ENCODE measurements at places on chromosomes 7 and 10. TPM values are rescaled to one million over a fixed set of nuclear protein-coding genes. Genes with fewer than 3 reads are reported as not detected.

DNA sequence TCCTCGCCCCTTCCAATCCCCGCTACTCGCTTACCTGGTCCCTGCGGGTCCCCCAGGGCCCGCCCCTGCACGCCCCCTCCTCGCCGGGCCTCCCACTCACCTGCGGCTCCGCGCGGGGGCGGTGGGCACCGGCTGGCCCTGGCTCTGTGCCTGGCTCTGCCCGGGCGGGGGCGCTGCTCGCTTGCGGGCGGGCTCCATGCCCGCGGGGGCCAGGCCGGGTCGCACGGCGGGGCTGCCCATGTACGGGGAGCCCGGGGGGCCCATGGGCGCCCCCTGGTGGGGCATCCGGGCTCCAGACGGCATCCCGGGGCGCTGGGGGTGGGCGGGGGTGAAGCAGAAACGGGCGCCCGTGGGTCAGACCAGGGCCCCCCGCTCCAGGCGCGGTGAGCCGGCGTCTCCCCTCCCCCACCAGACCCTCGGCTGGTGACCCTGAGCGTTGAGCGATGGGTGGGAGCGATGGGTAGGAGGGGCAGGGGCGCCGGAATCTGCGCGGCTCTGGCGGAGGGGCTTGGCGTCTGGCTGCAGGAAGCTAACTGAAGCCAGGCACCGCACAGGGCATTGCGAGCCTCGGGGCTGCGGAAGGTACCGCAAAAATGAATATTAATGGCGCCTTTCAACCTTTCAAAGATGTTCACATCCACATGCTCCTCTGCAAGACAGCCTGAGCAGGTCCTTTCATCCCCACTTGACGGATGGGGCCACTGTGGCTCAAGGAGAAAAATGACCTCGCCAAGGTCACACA lies 3.0 kb downstream of the SMARCD3 start:
- H3K27ac ChIP-seq, result no peak overlapping the region
- peak; percentile 68 for DNase-seq
- H3K36me3 ChIP-seq, result no peaks in the 10 kb centered on the region
- H3K4me1 ChIP-seq, result peaks cover 57% of the 10 kb centered on the region
- peaks cover 42% of the 10 kb centered on the region for H3K27me3 ChIP-seq
- peak overlapping the region; percentile 47 for H3K4me3 ChIP-seq

GRCh38 chr7:110590415-110590814 lies 500.5 kb upstream of the LRRN3 start:
- H3K36me3 ChIP-seq, result no peaks in the 10 kb centered on the region
- H3K27ac ChIP-seq, result no peak overlapping the region
- DNase-seq, result peak; percentile 14
- no peaks in the 10 kb centered on the region for H3K4me1 ChIP-seq
- no peaks in the 10 kb centered on the region for H3K27me3 ChIP-seq

- H3K4me1 ChIP-seq, result no peaks in the 10 kb centered on the region
- no peak overlapping the region for H3K4me3 ChIP-seq
- DNase-seq, result no peak
- H3K27ac ChIP-seq, result no peak overlapping the region
- peaks cover 18% of the 10 kb centered on the region for H3K36me3 ChIP-seq
- H3K27me3 ChIP-seq, result no peaks in the 10 kb centered on the region
These were observed 117.6 kb upstream of the DNAJB12 start for GRCh38 chr10:72472306-72472705.

GRCh38 chr7:92781117-92781720 lies 55.2 kb downstream of the CDK6 start:
- no peaks in the 10 kb centered on the region for H3K27me3 ChIP-seq
- H3K4me3 ChIP-seq, result no peak overlapping the region
- DNase-seq, result no peak
- no peaks in the 10 kb centered on the region for H3K36me3 ChIP-seq

GRCh38 chr7:31437250-31437865 lies 76.5 kb upstream of the ITPRID1 start:
- H3K27me3 ChIP-seq, result no peaks in the 10 kb centered on the region
- no peaks in the 10 kb centered on the region for H3K4me1 ChIP-seq
- H3K36me3 ChIP-seq, result no peaks in the 10 kb centered on the region
- H3K27ac ChIP-seq, result no peak overlapping the region
- no peak overlapping the region for H3K4me3 ChIP-seq

The GIMAP4 gene
- total RNA-seq, result 23.6 TPM

- no peaks in the 10 kb centered on the region for H3K36me3 ChIP-seq
- no peak for DNase-seq
- H3K4me3 ChIP-seq, result no peak overlapping the region
- H3K27ac ChIP-seq, result no peak overlapping the region
These were observed 277.3 kb downstream of the SDK1 start for GRCh38 chr7:3578399-3578798.
